ENCODE measurements at places on chromosomes 6 and 20. TPM values are rescaled to one million over a fixed set of nuclear protein-coding genes. Genes with fewer than 3 reads are reported as not detected.

- DNase-seq = no peak
These were observed 107.7 kb upstream of the SCP2D1 start for GRCh38 chr20:18705910-18706309.

DNA sequence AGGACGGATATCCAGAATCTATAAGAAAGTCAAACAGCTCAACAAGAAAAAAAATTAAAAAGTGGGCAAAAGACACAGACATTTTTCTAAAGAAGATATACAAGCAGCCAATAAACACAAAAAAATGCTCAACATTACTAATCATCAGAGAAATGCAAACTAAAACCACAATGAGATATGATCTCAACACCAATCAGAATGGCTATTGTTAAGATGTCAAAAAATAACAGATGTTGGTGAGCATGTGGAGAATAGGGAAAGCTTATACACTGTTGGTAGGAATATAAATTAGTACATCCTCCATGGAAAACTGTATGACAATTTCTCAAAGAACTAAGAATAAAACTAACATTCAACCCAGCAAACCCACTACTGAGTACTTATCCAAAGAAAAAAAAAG, 23.3 kb upstream of the OSTM1 start:
- DNase-seq = no peak

DNA sequence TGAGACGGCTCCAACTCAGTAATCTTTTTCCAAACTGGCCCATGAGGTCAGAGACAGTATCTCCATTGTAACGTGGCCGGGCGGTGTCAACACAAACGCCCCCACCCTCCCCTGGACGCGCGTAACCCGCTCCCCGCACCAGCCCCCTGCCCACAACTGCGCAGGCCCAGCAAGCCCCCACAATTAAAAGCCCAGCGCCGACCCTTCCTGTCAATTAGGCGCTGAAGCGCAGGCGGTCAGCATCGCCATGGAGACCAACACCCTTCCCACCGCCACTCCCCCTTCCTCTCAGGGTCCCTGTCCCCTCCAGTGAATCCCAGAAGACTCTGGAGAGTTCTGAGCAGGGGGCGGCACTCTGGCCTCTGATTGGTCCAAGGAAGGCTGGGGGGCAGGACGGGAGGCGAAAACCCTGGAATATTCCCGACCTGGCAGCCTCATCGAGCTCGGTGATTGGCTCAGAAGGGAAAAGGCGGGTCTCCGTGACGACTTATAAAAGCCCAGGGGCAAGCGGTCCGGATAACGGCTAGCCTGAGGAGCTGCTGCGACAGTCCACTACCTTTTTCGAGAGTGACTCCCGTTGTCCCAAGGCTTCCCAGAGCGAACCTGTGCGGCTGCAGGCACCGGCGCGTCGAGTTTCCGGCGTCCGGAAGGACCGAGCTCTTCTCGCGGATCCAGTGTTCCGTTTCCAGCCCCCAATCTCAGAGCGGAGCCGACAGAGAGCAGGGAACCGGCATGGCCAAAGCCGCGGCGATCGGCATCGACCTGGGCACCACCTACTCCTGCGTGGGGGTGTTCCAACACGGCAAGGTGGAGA, at the start of the genes HSPA1A and HSPA1L:
HSPA1A (plus strand) TSS at position 519 of the 814 bp plus-strand sequence; CDS start at position 733, 214 bp downstream.
HSPA1L (minus strand) TSS at position 259 of the 814 bp plus-strand sequence. CDS start 3,311 bp downstream, outside the sequence.
- peak; percentile 96 for DNase-seq

DNA sequence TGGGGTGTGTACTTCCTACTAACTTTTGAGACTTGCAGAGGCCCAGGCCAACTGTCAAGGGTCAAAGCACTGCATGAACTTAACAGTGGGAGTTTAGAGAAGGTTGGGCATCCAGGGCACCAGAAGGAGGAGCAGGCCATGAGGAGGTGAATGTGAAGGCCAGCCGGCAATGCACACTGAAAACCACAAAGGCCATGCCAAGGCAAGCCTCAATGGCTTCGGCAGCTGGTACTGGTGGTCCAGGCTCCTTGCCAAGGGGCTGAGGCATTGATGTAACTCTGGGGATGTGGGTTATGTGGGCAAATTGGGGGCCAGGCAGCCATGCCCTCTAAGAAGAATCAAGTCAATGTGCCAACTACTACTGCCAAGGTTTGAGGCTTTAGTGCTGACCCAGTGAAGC, 222.4 kb downstream of the UNC5CL start:
- DNase-seq = no peak

DNA sequence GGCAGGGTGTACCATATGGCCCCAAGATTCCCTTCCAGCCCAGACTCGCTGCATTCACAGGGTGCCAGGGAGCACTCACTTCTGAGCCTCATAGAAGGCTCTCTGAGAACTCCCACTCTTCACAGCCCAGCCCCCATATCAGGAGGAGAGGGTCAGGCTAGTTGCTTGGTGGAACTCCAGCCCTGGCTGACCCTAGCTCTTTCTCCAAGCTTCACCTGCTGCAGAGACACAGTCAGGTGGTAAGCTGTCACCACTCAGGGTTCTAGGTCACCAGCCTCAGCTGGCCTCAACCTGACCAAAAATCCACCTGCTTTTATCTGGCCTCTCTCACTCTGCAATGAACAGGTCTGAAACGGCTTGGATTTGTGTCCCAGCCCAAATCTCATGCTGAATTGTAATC, 162.7 kb upstream of the MLN start:
- DNase-seq = no peak

DNA sequence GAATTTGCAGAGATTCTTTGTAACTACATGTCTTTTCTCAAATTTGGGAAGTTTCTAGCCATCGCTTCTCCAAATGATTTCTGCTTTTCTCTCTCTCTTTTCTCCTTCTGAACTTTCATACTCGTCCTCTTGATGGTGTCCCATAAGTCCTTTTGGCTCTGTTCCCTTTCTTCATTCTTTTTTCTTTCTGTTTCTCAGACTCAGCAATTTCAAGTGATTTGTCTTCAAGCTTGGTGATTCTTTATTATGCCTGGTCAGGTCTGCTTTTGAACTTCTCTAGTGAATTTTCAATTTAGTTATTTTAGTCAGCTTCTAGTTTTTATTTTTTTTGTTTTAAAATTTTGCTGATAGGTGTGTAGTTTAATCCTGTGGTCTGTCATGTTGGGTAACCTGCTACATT, 57.6 kb upstream of the EEF1E1 start:
- DNase-seq = no peak

DNA sequence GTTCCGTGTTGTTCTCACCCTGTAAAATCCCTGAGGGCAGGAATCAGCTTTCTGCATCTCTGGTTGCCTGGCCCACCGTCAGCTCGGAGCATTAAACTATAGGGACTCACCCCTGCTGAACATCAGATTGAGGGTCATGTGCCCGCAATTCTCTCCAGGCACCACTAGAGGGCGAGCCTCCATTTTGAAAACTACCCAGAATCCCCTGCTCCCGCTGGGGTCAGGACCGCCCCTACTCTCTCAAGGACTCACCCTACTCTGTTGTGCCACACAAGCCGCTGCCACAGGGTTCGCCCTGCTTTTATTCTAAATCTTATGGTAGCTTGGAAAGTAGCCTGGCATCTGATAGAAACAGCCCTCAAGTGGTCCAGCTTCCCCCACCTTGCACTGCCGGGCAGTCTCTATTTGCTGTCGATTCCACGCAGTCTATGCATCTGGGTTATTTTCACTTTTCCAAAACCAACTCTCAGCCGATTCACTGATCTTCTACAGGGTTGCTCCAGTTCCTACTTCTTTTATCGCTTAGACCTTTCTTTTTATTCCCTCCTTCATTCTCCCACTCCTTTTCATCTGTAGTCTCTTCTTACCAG, 244.1 kb upstream of the QKI start:
- no peak for DNase-seq

DNA sequence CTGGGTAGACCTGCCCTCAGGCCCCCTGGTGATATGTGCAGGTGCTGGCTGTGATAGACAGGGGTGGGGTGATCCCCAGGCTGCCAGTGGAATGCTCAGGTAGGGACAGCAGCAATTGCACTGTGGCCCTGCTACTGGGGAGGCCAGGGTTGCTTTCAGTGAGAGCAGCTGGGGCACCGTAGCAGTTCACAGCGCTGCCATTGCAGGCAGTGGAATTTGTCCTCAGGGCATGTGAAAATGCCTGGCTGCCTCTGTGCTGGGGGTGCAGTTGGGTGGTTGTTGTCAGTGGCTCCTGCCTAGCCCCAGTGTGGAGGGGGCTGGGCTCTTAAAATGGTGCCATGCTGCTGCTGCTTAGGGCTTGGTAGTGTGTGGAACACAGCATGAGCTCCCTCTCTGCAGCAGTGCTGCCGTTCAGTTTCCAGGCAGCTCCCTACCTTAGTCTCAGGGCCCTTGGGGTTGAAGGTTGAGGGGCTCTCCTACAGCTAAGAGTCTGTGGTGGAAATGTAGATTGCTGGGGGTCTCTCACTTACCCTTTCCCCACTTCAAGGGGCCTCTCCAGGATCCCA, 23.6 kb downstream of the GJA10 start:
- DNase-seq = no peak

GRCh38 chr6:4932228-4932903, 71.5 kb downstream of the RPP40 start:
- DNase-seq = no peak

GRCh38 chr6:100266494-100267401, 198.0 kb downstream of the SIM1 start:
- DNase-seq = no peak

DNA sequence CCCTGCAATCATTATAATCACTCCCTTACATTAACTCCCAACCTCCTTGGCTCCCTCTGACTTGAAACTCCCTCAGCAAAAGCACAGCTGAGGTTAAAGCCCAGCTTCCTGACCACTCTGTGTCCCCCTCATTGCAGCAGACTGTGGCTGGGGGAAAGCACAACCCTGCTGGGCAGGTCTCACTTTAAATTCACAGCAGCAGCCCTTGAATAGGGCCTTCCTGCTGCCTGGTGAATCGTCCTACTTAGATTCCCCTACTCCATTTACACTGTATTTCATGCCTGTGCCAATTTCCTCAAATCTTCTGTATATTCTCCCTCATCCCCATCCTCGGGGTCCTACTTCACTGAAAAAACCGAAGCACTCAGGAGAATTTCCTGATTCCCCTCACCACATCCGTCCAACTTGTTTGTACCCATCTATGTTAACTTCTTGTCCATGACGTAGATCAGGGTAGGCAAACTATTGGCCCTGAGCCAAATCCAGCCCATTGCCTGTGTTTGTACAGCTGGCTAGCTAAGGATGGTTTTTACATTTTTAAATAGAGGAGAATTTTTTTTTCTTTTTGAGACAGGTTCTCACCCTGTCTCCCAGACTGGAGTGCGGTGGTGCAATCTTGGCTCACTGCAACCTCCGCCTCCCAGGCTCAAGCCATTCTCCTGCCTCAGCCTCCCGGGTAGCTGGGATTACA, 31.5 kb upstream of the GCM1 start:
- peak; percentile 59 for DNase-seq

GRCh38 chr20:61119794-61120410, 132.2 kb upstream of the CDH4 start:
- no peak for DNase-seq

- peak; percentile 70 for DNase-seq
These were observed 38.2 kb downstream of the C6orf132 start for GRCh38 chr6:42104095-42104803.

DNA sequence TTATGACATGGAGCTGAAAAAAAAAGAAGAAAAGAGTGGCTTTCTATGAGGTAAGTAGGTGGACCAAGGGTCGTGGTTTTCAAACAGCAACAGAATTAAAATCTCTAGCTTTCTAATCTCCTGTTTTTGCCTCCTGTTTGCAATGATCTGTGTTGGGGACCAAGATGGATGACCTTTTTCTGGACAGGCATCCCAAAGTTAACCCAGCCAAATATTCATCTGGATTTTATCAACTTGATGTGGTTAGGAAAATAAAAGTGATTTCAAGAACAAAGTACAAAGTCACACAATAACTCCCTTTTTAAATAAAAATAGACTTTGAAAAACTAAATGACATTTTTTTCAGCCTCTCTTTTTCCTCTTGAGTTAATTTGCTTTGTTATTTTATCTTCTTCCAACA, 282.1 kb upstream of the PRDM1 start:
- DNase-seq = no peak

DNA sequence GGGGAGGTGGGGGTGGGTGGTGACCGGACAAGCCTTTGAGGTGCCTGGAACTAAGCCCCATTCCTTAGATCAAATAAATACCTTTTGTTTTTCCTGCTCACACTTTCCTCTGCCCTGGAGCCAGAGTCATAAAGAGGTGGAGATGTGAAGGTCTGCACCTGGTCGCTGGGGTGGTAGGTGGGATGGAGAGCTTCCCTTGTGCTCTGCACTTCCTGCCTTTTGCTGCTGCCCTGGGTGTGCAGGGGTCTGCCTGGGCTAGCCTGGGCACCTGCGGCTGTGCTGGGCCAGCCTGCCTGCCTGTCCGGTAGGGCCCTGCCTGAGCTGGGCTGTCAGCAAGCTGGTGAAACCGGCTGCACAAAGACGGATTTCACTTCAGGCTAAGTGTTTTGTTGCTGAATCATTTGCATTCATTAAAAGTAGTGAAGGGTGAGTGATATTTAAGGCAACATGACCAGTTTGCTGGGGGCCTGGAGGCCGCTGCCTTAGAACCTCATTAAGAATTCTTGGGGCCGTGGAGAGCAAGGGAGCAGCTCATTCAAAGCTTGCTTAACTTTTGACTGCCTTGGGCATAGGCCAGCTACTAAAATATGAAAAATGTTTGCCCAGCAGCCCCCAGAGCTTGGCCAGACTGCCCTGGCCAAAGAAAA, 20.5 kb downstream of the PTK7 start:
- peak; percentile 33 for DNase-seq

DNA sequence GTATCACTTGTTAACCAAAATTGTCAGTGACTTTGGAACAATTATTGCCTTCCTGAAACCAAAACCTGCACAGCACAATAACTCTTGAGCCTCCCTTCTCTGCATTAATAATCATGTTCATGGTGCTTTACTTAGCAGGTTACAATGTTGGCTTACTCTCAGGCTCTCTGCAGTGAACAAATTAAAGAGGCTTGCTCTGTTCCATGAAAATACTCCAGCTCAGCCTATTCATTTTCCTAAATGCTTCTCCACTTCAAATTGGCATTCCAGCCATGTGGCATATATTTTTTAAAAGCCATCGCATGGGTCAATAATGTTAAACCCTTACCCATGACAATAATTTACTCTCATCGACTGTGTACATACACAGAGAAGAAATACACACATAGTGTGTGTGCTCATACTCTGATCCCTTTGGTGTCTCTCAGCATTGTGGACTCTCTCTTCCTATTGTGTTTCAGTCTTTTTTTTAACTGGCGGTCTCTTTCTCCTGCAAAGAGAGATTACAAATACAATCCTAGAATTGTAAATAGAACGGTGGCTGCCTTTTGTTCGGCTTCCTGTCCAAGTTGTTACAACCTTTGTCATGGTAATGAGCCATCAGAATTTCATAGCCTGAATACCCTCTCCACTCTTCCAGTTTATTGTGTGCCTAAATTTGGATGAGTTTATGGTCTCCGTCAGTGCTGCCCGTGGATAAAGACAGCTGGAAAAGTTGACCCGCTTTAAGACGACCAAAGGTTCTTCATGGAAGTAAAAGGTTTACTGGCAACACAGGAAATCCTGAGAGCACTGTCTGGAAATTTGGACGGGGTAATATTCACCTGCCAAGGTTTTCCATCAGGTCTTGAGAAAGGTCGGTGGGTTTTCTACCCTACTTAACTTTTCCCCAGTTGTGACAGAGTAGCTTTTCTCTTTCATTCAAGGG, 263.6 kb downstream of the CD83 start:
- no peak for DNase-seq

GRCh38 chr20:54472607-54473006, 2.8 kb upstream of the DOK5 start:
- DNase-seq = no peak

GRCh38 chr6:35735452-35735851, 1.4 kb upstream of the ARMC12 start:
- DNase-seq = peak; percentile 55

GRCh38 chr6:6494677-6495076, 93.8 kb upstream of the LY86 start:
- peak; percentile 47 for DNase-seq

The KCNQ5 gene
- total RNA-seq = 1.2 TPM

The FAM209A gene
- not detected for total RNA-seq

The ADGRF5 gene
- 4.1 TPM for total RNA-seq

The WFDC10B gene
- not detected for total RNA-seq

The SLC17A4 gene
- total RNA-seq = 6.0 TPM

The CPXM1 gene
- total RNA-seq = 2.6 TPM

Data from transverse colon (tissue), 4 donors.